ENCODE measurements at places on chromosomes 2 and 18.

DNA sequence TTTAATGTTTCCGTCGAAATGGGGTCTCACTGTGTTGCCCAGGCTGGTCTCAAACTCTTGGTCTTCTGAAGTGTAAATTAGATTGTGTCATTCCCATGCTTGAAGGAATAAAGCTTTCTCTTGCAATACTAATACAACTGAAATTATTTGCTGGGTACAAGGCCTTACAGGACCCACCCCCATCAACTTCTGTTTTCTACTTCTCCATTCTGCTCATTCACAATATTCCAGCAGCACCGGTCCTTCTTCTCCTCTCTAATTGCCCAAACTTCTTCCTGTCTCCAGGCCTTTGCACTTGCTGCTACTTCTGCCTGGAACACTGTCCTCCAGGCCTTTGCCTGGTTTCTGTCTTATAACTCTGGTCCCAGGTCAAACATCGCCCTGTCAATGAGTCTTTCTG lies 73.8 kb downstream of the APOB start:
- DNase-seq = no peak

DNA sequence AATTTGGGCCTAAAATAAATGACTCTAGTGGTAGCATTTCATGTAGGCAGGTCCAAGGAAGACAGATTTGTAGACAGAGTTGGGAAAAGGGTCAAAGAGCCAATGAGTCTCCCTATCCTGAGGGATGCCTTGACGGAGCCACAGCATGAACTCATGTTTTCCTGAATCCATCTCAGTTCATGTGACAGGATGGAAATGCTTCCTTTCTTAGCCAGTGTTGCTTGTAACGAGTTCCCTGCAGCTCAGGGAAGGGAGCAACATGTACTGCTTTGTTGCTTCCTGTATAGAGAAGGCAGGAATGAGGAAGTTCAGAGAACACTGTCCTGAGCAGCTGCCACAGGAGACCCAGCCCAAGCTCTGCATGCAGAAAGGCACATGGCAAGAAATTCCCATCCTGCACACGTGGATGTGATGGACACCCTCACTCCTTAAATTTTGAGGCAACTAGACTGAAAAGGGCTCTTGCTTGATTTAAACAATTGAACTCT lies 27.9 kb downstream of the TMEM17 start:
- no peak for DNase-seq

GRCh38 chr18:41933778-41934177 lies 21.3 kb upstream of the PIK3C3 start:
- no peak for DNase-seq

DNA sequence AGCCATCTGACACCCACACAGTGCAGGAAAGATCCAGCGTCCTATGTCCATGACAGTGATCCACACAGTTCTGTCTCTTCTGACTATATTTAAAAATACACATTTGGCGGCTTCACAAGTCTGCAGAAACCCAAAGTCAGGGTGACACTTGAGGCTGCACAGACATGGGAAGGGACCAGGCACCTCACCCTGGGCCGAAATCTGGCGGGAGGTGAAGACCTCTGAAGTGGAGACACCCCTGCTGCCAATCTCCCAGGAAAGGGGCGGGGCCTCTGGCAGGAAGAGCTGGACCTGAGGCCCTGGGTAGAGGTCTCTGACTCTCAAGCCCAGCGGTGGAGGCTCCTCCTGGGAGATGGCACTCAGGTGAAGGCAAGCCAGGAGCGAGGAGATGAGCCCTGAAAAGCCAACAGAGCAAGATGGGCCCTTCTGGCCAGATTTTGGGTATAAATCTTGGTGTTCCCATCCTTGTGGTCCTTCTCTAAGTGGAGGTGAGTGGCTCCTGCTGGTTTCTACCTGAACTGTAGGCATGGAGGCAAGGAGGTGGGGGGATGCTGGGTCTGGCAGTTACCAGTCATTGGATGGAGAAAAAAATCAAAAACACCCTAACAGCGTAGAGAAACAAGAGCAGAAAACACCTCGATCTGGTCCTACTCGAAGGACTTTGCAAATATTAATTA lies 248.4 kb downstream of the HDAC4 start:
- no peak for DNase-seq

GRCh38 chr18:61261870-61262269 lies 71.4 kb upstream of the CDH20 start:
- DNase-seq = no peak

DNA sequence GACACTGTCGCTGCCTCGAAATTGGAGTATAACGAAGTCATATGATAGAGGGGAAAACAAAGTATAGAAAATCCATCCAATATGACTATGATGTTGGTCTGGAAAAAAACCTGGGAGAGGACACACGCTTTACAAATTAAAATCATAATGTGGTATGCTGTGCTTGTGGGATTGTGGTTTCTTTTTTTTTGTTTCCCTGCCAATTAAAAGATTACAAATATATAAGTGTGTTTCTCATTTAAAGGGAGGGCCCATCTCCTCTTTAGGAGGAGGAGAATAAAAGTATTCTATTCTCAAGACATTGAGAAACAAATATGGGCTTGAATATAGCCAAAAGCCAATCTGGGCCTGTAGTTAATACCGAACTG lies 86.6 kb downstream of the EPHA4 start:
- no peak for DNase-seq

DNA sequence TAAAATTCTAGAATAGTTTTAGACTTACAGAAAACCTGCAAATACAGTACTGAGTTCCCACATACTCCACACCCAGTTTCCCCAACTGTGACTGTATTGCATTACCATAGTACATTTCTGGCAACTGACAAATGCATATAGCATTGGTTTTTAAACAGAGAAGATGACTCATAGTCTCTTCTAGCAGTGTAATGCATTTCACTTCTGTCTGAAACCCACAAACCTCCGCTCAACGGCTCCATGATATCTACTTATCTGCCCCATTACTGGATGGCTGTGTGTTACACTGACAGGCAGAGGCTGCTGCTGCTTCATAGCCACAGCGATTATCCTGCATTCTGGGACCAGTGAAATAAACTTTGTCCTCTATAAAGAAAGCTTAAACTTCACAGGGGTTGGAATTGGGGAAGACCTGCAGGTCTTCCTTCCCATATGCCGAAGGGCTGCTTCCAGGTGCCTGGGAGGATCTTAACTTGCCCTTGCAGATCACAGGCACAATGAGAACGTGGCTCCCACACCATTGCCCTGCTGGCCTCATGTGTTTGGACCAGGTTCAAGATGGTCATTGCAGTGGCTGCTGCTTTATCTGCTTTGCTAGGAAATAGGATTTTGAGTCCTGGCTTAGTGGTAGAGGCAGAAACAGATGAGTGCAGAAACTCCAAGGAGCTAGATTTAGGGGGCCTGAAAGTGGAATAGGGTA lies 742.6 kb upstream of the HS6ST1 start:
- no peak for DNase-seq

GRCh38 chr2:41724465-41724864 lies 323.4 kb upstream of the PKDCC start:
- DNase-seq = no peak

DNA sequence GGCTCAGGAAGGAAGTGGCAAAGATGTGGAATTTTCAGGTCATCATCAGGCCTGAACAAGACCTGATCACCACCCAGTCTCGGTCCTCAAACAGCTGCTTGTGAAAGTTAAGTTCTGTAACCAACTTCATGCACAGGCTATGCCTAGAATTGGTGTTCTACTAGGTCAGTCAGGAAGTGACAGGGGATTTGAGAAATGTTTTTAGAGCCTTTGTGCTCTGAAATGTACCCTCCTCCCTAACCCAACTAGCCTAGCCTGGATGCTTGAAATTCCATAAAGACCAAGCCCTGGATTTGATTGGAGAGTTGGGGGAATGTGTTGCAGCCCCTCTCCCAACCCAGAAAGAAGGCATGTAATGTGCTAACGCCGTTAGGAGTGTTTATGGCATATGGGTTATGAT lies 63.3 kb downstream of the TGOLN2 start:
- no peak for DNase-seq

DNA sequence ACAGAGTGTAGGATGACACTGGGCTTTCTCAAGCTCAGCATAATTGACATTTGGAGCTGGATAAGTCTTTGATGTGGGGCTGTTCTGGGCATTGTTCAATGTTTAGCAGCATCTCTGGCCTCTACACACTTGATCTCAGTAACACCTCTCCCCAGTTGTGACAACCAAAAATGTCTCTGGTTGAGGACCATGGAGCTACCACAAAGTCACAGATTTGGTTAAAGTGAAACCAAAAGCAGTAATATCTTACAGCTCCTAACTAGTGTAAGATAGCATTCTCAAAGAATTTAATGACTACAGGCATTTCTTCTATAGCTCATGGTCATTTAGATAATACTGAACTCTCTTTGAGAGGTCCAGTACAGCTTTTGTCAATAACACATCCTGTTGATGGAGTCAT lies 23.4 kb upstream of the PAX3 start:
- DNase-seq = no peak

DNA sequence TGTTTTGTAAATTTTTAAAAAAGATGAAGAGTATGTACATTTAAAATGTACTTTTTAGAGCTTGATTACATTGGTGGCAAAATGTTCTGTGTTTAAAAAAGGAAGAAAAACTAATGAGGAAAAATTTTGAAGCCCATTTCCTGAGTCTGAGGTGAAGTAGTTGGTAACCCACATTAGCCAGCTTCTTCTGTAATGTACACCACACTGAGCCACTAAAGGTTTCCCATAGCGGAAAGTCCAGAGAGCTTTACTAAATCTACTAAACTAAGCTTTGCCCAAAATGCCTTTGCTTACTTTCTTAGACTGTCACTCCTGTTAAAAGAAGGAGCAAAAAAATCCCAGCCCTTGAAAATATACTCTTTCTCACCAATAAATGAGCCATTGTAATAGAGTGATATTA lies 804.8 kb upstream of the ZEB2 start:
- DNase-seq = no peak

DNA sequence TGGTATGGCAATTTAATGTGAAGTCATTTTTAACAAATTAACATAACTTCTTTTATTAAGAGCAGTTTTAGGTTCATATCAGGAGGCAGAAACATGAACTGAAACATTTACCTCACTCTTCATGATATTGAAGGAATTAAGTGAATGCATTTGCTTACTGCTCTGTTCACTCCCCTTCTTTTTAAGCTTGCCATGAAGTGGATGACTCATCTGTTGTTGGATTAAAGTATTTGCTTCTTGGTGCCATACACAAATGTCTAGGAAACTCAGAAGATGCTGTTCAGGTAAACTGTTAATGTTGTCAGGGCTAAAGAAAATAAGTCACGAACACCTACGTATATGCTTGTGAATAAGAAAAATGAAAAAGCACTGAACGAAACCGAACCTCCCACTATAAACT lies 10.2 kb upstream of the CABYR start:
- no peak for DNase-seq

DNA sequence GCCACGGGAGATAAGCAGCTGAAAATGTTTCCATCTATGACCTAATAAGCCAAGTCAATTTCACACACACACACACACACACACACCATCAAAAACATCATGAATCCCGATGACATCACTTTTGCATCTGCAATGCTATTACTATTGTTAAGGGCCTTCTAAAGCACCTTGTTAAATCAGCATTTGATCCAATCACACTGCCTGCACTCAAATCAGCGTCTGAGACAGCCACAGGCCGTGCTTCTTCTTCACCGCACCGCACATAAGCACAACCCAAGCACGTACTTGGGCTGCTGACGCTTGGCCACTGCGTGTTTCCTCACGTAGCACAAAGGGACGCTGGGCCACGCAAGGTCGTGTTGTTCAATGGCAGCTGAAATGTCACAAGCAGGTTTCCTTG lies 15.8 kb upstream of the MTCL1 start:
- no peak for DNase-seq

- no peak for DNase-seq
Measured at GRCh38 chr18:42442656-42443055, 487.6 kb downstream of the PIK3C3 start.

DNA sequence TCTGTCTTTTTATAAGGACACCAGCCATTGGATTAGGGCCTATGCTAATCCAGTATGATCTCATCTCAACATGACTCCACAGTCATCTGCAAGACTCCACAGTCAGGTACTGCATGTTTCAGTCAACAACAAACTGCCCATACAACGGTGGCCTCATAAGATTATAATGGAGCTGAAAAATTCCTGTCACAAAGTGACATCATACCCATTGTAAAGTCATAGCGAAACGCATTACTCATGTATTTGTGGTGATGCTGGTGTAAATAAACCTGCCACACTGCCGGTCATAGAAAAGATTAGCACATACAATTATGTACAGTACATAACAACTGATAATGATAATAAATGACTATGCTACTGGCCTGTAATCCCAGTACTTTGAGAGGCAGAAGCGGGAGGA lies 102.2 kb downstream of the TEX51 start:
- DNase-seq = no peak

- no peak for DNase-seq
Measured at GRCh38 chr2:127128445-127128904, 21.5 kb upstream of the BIN1 start.

GRCh38 chr18:906416-907114 lies 1.9 kb downstream of the ADCYAP1 start:
- peak; percentile 65 for DNase-seq

DNA sequence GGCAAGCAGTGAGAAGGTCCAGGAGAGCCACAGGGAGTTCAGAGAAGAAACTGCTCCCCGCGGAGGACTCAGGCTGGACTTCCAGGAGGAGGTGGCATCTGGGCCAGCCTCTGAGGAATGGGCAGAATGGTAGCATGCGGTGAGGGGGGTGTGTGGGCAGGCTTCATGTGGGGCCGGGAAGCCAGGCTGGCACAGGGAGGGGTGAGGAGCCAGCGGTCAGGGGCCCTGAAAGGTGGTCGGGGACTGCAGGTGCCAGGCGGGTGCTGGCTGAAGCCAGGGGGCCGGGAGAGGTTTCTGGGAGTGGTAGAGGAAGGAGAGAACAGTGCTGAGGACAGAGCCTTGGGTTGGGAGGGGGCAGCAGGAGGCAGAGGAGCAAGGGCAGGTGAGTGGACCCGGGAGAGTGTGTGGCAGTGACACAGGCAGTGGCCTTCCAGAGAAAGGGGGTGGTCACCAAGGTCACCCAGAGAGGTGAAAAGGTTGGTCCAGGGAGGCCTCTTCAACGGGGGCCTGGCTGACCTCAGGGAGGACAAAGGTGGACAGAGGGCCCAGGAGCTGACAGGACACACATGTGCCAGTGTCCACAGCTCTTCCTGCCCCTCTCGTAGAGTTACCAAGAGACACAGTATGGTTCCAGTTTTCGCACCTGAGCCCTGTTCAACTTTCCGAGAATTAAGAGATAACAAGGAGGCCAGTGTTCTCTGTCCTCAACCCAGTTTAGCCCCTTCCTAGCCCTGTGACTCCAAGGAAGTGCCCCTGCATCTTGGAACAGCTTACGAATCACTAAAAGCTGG lies 101.2 kb upstream of the ASB18 start:
- DNase-seq = no peak

DNA sequence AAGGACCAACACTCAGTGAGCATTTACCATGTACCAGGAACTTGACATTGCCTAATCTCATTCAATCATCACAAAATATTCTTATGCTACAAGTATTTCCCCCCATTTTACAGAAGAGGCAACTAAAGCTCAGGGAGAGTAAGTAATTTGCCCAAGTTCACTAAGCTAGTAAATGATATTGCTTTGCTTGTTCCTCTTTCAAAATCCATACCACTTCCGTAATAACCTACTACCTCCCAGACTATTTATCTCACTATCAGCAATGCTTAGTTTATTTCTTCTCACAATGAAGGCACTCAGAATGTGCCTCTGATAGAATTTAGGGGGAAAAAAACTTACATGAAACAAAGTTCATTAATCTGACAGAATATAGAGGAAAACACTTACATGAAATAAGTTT lies 1070.9 kb upstream of the FANCL start:
- no peak for DNase-seq

Measured in SHP77 treated with DMSO at 0.1 percent for 48 hours (cell line).